ENCODE measurements at places on chromosomes 13 and 19.

- no peak for DNase-seq
Observed at GRCh38 chr13:73924607-73925006, 209.6 kb downstream of the KLF12 start.

- no peak for DNase-seq
Observed at GRCh38 chr13:50645092-50645491, 198.4 kb downstream of the DLEU7 start.

DNA sequence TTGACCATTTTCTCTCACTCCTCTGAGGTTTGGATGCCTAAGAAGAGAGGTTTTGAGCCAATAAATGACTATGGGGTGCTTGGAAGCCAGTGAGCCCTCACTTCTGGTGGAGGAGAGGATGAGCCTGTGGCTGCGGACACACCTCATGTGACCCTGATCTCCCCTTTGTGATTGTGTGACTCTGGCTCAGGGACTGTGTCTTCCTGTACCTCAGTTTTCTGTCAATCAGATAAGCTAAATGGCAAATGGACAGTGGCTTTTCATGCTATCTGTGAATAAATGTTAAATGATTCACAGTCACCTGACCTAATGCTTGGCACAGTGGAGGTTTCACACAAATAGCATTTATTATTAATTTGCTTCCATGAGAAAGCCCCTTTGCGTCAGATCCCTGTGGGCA lies 2.7 kb downstream of the PSG8 start:
- no peak for DNase-seq

DNA sequence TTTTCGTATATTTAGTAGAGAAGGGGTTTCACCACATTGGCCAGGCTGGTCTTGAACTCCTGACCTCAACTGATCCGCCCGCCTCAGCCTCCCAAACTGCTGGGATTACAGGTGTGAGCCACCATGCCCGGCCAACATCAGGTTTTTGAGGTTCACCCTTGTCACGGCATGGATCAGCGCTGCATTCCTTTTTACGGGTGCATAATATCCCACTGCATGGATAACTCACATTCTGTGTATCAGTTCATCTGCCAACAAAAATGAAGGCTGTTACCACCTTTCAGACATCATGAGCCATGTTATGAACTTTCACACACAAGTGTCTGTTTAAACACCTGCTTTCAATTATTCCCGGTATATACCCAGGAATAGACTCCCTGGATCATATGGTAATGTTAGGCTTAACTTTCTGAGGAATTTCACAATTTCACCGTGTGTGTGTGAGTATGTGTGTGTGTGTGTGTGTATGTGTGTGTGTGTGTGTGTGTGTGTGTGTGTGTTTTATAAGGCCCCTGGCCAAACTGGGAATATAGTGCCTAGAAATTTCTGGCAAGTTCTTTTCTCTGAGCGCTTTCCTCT lies 52.2 kb downstream of the AP1M1 start:
- no peak for DNase-seq

DNA sequence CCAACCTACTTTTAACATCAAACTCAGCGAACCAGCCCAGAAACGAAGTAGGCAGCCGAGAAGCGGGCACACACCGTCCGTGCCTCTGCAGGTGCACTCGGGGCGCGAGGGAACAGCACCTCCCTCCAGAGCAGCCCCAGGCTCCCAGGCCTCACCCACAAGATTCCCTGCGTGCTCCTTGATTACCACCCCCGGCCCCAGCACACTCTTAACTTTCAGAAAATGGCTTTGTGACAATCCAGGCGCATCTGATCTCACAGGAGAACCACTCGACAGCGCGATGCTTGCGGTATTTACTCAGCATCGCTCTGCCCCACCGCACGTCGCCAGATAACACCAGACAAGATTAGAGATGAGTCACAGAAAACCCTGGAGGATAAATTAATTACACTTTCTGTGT lies 134.9 kb upstream of the SPACA7 start:
- DNase-seq = no peak

GRCh38 chr19:50710094-50710493 lies 9.5 kb downstream of the SHANK1 start:
- DNase-seq = no peak

GRCh38 chr13:45786293-45786920 lies 65.1 kb downstream of the SIAH3 start:
- no peak for DNase-seq

GRCh38 chr13:48853728-48854102 lies 122.0 kb upstream of the FNDC3A start:
- no peak for DNase-seq

DNA sequence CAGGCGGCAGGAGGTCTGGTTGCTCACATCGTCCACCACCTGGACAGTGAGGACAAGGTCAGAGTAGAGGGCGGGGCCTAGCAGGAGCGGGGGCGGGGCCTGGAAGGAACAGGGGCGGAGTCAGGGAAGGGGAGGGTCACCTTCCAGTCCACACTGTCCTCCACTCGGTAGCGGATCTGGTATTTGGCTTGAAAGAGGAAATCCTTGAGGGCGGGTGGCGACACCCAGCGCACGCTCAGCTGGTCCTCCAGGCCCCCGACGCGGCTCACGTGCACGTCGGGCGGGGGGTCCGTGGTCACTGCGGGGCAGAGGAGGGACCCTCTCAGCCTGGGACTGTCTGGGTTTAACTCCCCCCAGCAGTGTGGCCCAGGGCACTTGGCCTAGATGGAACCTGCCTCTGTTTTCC lies 8.2 kb downstream of the REX1BD start:
- no peak for DNase-seq

GRCh38 chr19:37698216-37698615 lies 21.3 kb downstream of the ZNF607 start:
- no peak for DNase-seq

Data from GM12892 (cell line).